NCI-H1417 treated with DMSO at 0.1 percent for 48 hours (cell line): ENCODE measurements at places on chromosomes 4 and X.

- DNase-seq: no peak
Observed at GRCh38 chr4:499567-499966, 557 bp downstream of the PIGG start.

DNA sequence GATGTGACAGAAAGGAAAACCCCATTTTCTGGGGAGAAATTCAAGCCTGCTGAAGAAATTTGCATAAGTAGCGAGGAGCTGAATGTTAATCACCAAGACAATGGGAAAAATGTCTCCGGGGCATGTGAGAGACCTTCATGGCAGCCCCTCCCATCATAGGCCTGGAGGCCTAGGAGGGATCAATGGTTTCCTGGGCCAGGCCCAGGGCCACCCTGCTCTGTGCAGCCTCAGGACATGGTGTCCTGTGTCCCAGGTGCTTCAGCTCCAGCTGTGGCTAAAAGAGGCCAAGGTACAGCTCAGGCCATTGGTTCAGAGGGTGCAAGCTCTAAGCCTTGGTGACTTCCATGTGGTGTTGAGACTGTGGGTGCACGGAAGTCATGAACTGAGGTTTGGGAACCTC lies 31.2 kb downstream of the ETDB start:
- DNase-seq: no peak

- DNase-seq: no peak
Observed at GRCh38 chrX:7950865-7951264, 23.7 kb upstream of the PNPLA4 start.

GRCh38 chr4:32700838-32701237 lies 1980.7 kb downstream of the PCDH7 start:
- no peak for DNase-seq

GRCh38 chr4:123824524-123824923 lies 427.9 kb downstream of the SPRY1 start:
- DNase-seq: no peak

- peak; percentile 24 for DNase-seq
Observed at GRCh38 chr4:48831532-48832030, 693 bp downstream of the OCIAD1 start.

GRCh38 chrX:140507223-140507981 lies 2.5 kb upstream of the SOX3 start:
- no peak for DNase-seq

GRCh38 chr4:164949448-164950143 lies 27.9 kb downstream of the TRIM61 start:
- DNase-seq: no peak

DNA sequence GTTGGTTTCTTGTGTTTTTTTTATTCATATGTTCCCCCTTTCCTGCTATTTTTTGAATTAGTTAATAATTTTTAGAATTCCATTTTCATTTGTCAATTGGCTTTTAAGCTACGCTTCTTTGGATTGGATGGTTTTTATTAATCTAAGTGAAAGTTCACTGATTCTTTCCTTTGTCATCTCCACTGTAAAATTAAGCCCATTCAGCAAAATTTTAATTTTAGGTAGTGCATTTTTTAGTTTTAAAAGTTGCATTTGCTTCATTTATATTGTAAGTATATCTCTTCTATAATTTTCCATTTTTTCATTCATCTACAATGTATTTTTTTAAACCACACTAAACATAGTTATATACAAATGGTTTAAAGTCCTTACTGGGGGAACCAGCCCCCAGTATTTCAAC lies 417.3 kb upstream of the HTR2C start:
- DNase-seq: no peak

DNA sequence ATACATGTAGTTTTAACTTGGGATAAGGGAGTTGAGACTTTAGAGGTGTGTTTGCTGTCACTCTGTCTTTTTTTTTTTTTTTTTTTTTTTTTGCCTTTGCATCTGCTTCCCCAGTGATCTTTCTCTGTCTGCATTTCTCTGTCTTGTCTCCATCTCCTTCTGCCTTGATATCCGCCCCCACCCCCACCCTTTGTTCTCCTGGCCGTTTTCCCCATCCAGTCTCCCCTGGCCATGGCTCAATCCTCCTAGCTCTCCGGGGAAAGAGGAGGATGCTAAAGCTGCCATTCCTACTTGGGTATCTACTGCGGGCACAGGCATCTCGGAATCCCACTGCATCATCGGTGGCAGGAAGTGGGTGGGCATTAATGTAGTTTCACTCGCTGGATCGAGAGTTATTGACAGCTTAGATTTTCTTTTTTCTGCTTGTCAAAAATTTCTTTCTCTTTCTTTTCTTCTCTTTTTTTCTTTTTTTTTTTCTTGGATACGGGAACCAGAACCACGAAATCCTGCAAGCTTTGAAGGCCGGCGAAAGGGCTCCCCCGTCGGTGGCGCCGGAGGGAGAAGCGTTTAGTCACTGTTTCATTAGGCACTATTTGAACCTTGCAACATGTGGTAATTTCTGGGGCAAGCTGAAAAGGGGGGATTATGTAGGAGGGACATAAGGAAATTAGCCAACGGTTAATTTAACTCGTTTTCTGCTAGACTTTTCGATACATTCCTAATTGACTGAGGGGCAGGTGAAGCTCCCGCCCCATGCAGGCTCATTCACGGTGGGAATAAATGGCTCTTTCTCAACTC lies 8.2 kb downstream of the GSX2 start:
- no peak for DNase-seq

GRCh38 chrX:43618366-43619205 lies 37.5 kb upstream of the MAOA start:
- DNase-seq: no peak

- DNase-seq: no peak
Observed at GRCh38 chr4:20273793-20274192, 22.1 kb downstream of the SLIT2 start.

- DNase-seq: no peak
Observed at GRCh38 chr4:38106886-38107514, 146.8 kb downstream of the PTTG2 start.

DNA sequence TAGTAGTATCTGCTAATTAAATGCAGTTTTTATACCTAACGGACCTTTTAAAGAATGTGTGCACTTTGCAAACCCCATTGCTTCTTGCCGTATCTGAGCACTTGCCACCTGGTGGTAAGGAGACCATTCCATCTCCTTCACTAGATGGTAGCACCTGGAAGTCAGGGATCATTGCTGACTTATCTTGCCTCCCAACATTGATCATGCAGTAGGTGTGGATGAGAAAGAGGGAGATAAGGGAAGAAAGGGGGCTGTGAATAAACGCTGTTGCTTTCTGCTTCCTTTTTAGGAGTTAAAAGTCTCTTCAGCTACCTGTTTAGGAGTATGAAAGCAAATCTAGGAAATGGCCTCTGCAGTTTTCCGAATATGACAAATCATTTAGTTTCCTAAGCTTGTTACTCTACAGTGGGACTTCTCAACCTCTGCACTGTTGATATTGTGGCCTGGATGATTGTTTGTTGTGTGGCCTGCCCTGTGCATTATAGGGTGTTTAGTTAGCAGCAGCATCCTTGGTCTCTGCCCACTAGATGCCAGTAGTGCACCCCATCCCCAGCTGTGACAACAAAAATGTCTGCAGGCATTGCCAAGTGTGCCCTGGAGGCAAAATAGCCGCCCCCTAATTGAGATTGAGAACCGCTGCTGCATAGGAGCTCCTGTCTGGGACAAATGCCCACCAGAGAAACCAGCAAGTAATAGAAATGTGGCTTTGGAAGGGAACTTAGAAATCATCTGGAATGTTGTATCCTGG lies 38.8 kb downstream of the GAB1 start:
- DNase-seq: no peak
